Urinary bladder (tissue), 4 donors: ENCODE measurements at places on chromosomes 13 and 19. TPM values are rescaled to one million over a fixed set of nuclear protein-coding genes. Genes with fewer than 3 reads are reported as not detected.

DNA sequence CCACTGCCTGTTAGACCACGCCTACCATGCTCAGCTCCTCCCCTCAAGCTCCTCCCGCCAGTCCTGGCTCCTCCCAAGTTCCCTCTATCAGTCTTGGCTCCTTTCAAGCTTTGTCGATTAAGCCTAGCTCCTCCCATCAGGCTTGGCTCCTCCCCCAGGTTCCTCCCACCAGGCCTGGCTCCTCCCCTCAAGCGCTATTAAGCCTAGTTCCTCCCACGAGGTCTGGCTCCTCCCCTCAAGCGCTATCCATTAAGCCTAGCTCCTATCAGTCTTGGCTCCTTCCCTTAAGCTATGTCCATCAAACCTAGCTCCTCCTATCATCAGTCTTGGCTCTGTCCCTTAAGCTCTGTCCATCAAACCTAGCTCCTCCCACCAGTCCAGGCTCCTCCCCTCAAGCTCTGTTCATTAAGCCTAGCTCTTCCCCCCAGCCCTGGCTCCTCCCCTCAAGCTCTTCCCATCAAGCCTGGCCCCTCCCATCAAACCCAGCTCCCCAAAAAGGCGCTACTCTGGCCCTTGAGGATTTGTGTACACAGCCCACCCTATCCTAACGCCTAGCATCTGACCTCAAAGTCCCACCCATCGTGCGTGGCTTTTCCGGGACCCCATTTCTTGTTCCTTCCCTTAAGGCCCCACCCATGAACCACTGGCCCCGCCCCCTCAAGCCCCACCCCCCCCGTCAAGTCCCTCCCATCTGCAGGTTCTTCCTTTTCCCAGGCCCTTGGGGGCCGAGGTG lies 10.0 kb downstream of the CAMSAP3 start:
- DNase-seq = no peak

- DNase-seq = no peak
Measured at GRCh38 chr19:5645409-5645808, 22.5 kb downstream of the SAFB start.

DNA sequence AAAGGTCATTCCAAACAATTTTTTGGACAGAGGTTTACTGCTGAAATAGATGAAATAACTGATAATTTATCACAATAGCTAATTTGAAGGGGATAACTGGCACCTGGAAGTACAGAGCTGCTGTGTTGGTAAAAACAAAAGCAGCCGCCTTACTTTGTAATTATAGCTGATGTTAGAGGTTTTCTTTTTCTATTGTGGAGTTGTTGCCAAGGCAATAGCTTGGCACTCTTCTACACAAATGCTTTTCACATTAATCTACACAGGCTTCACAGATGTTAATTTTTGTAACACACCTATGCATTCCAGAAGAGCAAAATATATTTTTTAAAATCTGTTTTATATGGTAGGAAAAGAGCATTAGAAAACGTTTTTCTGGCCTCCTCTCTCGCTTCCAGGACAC lies 56.9 kb downstream of the LACC1 start:
- DNase-seq = no peak

DNA sequence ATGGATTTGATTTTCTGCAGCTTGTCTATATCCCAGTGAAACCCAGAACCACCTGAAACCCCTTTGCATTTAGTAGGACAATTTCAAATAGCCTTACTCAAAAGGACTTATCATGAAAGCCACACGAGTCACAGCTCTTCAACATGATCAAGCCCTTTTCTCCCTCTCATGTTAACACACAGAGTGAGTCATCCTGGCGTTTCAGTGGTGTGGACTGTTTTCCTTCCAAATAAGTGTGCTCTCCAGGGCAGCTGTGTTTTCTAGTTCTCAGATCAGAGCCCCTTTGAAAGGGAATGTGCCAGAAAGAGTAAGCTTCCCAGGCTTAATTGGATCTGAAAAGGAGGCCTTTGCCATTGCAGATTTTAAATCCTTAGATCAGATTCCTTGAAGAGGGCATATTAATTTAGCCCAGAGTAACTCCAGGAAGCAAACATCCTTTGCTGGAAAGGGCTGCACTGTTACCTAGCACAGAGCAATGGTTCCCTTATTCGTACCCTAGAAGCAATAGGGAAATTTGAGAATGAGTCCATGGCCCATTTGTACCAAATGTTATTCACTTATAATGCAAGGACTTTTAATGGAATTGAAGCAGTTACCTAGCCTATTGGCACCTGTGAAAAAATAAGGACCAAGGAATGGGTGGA lies 51.3 kb downstream of the ERICH6B start:
- no peak for DNase-seq

DNA sequence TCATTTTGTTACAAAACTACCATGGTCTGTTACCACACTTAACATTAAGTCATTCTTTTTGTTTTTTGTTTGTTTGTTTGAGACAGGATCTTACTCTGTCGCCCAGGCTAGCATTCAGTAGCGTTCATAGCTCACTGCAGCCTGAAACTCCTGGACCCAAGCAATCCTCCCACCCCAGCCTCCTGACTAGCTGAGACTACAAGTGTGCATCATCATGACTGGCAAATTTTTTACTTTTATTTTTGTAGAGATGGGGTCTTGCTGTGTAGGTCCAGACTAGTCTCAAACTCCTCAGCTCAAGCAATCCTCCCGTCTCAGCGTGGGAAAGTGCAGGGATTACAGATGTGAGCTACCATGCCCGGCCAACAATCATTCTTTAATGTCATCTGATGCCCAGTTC lies 3.3 kb downstream of the ALDH16A1 start:
- no peak for DNase-seq

GRCh38 chr13:113969311-113969972 lies 4.4 kb downstream of the C13orf46 start:
- DNase-seq = no peak

DNA sequence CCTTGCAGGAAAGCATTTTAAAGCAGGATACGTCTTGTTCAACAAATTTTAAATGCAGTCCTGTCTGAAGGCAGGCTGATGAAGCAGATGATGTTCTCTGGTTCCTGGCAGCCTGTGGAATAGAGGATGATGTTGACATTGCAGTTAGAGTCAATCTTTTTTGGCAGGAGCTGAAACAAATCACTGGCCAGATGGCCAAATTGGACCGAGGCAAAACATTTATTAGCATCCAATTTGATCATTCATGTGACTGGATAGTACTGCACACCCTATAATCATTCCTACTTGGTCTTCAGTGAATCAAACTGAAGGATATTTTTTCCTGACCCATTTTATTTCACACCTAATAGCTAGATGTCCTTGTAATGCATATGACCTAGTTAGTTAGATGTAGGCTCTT lies 172.2 kb upstream of the SLC10A2 start:
- no peak for DNase-seq

- DNase-seq = no peak
Measured at GRCh38 chr13:99758460-99759162, 213.0 kb downstream of the ZIC5 start.

GRCh38 chr13:70255406-70255991 lies 147.2 kb upstream of the KLHL1 start:
- no peak for DNase-seq

- DNase-seq = no peak
Measured at GRCh38 chr19:28656644-28657043, 556.3 kb downstream of the UQCRFS1 start.

GRCh38 chr13:73938372-73939070 lies 195.7 kb downstream of the KLF12 start:
- no peak for DNase-seq

CEACAM21 gene
- 2.1 TPM for total RNA-seq

ZNF546 gene
- 23.4 TPM for total RNA-seq

C19orf85 gene
- not detected for total RNA-seq

CEBPA gene
- total RNA-seq = 10.4 TPM

SOX21 gene
- total RNA-seq = 0.11 TPM

CYP2S1 gene
- total RNA-seq = 0.53 TPM

OR7G3 gene
- not detected for total RNA-seq
